Testis (tissue), 5 donors: ENCODE measurements at places on chromosomes 1 and 21. TPM values are rescaled to one million over a fixed set of nuclear protein-coding genes. Genes with fewer than 3 reads are reported as not detected.

The E2F2 gene
- polyA plus RNA-seq = 4.8 TPM

The STUM gene
- polyA plus RNA-seq = 4.5 TPM

The TMPRSS15 gene
- 0.40 TPM for polyA plus RNA-seq

The MROH9 gene
- 2.3 TPM for polyA plus RNA-seq

The OR2T2 gene
- polyA plus RNA-seq = not detected

The VWA5B1 gene
- 16.2 TPM for polyA plus RNA-seq

The HCRTR1 gene
- not detected for polyA plus RNA-seq

The HTR1D gene
- polyA plus RNA-seq = 0.70 TPM

The YOD1 gene
- 8.7 TPM for polyA plus RNA-seq

The TFF2 gene
- not detected for polyA plus RNA-seq

The CYP4Z1 gene
- 1.0 TPM for polyA plus RNA-seq

The PIK3CD gene
- 11.7 TPM for polyA plus RNA-seq

The IGSF21 gene
- polyA plus RNA-seq = 4.2 TPM

The C2CD4D gene
- 0.29 TPM for polyA plus RNA-seq

The ERICH3 gene
- 78.8 TPM for polyA plus RNA-seq

The UBE2J2 gene
- 203 TPM for polyA plus RNA-seq

The KCNC4 gene
- 9.5 TPM for polyA plus RNA-seq

The CR2 gene
- polyA plus RNA-seq = 0.80 TPM

The RSPO1 gene
- 5.0 TPM for polyA plus RNA-seq

The ADAMTS4 gene
- 2.7 TPM for polyA plus RNA-seq

The OR6F1 gene
- polyA plus RNA-seq = 1.4 TPM

The USP33 gene
- 35.7 TPM for polyA plus RNA-seq

The SMIM12 gene
- 52.3 TPM for polyA plus RNA-seq

The KANK4 gene
- polyA plus RNA-seq = 2.4 TPM

The NFASC gene
- polyA plus RNA-seq = 10.2 TPM

The HORMAD1 gene
- 164 TPM for polyA plus RNA-seq

The BCAR3 gene
- polyA plus RNA-seq = 23.2 TPM

The ZNF326 gene
- polyA plus RNA-seq = 9.5 TPM

The LRRC38 gene
- 0.91 TPM for polyA plus RNA-seq

The PDPN gene
- polyA plus RNA-seq = 14.3 TPM

The MANEAL gene
- 6.9 TPM for polyA plus RNA-seq

The GBP6 gene
- polyA plus RNA-seq = 0.26 TPM

The CD101 gene
- polyA plus RNA-seq = 1.4 TPM

The RGSL1 gene
- polyA plus RNA-seq = 37.1 TPM

The TTC22 gene
- polyA plus RNA-seq = 1.7 TPM

The KRTAP7-1 gene
- polyA plus RNA-seq = not detected

The CFAP141 gene
- polyA plus RNA-seq = 38.3 TPM

The BRINP3 gene
- polyA plus RNA-seq = 10.6 TPM

The CCNL2 gene
- polyA plus RNA-seq = 90.9 TPM

The CNR2 gene
- polyA plus RNA-seq = 0.20 TPM

The RCSD1 gene
- 14.1 TPM for polyA plus RNA-seq

The FAM229A gene
- polyA plus RNA-seq = 71.5 TPM

The LCE1D gene
- polyA plus RNA-seq = not detected

The GPR153 gene
- polyA plus RNA-seq = 5.8 TPM

The PLA2G2C gene
- 1.1 TPM for polyA plus RNA-seq

The AMY1C gene
- polyA plus RNA-seq = 4.4 TPM

The TNNT2 gene
- polyA plus RNA-seq = 2.7 TPM

The ACKR1 gene
- polyA plus RNA-seq = 26.9 TPM

The TTLL7 gene
- polyA plus RNA-seq = 35.2 TPM

The ELF3 gene
- polyA plus RNA-seq = 3.3 TPM

The TBX19 gene
- polyA plus RNA-seq = 1.9 TPM

The INTS7 gene
- 51.1 TPM for polyA plus RNA-seq

The NTNG1 gene
- 2.3 TPM for polyA plus RNA-seq

The SLC16A4 gene
- polyA plus RNA-seq = 17.4 TPM

The PRKAA2 gene
- 1.8 TPM for polyA plus RNA-seq

The INSRR gene
- 1.5 TPM for polyA plus RNA-seq
